Right lung (tissue), 10 donors: ENCODE measurements at places on chromosomes 4 and X.

- peak; percentile 4 for DNase-seq
Measured at GRCh38 chrX:53116101-53116500, 22.2 kb downstream of the KANTR start.

GRCh38 chrX:47927212-47927611 lies 76.6 kb downstream of the ZNF182 start:
- no peak for DNase-seq

GRCh38 chr4:134702374-134702773 lies 500.8 kb upstream of the PABPC4L start:
- DNase-seq, result no peak

GRCh38 chr4:185849664-185850550 lies 37.9 kb upstream of the SORBS2 start:
- DNase-seq, result peak; percentile 73

DNA sequence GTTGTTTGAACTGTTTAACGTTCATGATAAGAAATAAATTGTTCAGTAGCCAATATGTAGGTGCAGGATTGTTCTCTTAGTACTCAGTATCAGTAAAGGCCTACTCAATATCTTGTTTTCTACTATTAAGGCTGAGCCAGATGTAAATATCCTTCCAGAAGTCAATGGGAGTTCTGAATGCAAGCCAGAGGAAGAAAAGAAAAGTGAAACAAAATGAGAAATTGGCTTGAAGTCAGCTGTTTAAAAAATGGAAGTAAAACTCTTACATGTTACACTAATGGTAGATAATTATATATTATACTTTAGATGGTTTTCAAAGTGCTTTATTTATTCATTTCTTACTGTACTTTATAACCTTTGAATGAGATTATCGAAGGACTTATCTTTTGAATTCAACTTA lies 1417.9 kb downstream of the ADGRL3 start:
- DNase-seq, result no peak

DNA sequence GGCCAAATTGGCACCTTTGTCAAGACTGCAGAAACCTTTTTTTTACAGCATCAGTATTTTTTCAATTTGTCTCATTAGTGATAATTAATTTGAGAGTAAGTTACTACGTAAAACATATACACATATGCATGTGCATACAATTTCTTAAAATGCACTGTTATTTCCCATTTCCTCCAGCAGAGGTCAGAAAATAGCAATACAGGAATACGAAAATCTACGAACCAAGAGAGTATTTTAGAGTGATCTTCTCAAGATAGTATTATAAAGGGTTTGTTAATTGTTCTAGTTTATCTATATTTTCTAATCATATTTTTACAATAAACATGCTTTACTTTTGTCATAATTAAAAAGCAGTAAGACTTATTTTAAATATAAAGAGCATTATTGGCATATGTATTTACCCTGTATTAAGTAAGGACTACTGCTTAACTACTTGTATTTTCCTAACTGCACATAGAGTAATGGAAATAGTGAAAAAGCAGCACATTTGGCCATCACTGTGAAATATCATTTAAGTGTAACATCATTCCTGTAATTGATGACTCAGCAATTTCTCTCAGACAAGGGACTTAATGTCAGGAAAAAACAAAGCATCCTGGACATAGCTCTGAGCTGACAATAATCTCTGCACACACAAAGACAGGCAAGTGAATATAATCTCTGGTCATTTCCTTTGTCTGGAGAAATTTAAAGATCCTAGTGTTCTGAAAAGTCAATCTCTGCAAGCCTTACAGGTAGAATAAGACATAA lies 45.6 kb downstream of the MAOB start:
- peak; percentile 6 for DNase-seq

DNA sequence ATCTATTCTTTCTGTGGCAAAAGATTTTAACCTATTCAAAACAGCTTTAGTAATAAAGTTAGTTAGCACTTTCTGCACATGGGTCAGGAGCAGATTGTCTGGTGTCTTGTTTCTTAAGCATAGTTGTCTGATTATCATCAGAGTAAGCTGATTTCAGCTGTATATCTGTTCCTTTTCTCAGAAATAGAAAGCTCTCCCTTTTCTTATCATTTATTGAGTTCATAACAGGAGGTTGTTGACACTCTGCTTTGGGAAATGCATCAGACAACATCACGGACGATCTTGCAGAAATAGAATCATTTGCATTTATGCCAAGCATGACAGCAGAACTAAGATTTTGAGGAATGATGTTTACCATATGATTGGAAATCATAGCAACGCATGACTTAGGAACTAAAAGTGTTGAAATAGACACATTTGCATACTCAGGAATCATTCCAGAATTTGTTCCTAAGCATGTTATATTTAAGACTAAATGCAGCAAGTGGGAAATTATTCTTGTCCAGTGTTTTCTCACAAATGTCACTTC lies 66.7 kb downstream of the RBMX2 start:
- no peak for DNase-seq

GRCh38 chr4:109994415-109994827 lies 81.7 kb downstream of the EGF start:
- DNase-seq, result no peak

- no peak for DNase-seq
Measured at GRCh38 chrX:43560247-43560946, 95.7 kb upstream of the MAOA start.

GRCh38 chr4:25441519-25442117 lies 64.6 kb downstream of the ANAPC4 start:
- DNase-seq, result peak; percentile 50

- DNase-seq, result no peak
Measured at GRCh38 chr4:170736710-170737109, 647.0 kb upstream of the AADAT start.

- DNase-seq, result no peak
Measured at GRCh38 chrX:154602766-154603437, 16.2 kb downstream of the CTAG1B start.

GRCh38 chr4:23876418-23877089 lies 13.3 kb downstream of the PPARGC1A start:
- DNase-seq, result no peak

- DNase-seq, result no peak
Measured at GRCh38 chrX:131907488-131908314, 115.4 kb upstream of the STK26 start.

- DNase-seq, result peak; percentile 33
Measured at GRCh38 chr4:17232566-17233253, 279.2 kb downstream of the QDPR start.

GRCh38 chrX:150849996-150850720 lies 48.3 kb downstream of the CD99L2 start:
- DNase-seq, result no peak

DNA sequence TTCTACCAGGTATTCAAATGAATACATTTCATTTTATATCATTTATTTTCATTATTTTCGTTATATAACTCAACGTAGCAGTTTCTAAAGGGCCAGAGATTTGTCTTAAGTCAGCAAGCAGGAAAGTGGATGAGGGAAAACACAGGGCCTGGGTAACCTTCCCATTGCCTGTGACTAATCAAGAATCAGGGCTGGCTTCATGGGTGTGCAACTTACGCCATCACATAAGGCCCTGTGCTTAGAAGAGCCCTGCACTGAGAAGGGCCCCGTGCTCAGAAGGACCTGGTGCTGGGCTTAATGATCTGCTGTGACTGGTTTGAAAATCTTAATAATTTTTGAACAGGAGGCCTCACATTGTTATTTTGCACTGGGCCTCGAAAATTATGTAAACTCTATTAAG lies 65.4 kb upstream of the FAM9C start:
- no peak for DNase-seq

- no peak for DNase-seq
Measured at GRCh38 chrX:133608406-133608805, 193.1 kb upstream of the GPC4 start.

GRCh38 chrX:12383196-12383595 lies 244.9 kb downstream of the FRMPD4 start:
- DNase-seq, result no peak

DNA sequence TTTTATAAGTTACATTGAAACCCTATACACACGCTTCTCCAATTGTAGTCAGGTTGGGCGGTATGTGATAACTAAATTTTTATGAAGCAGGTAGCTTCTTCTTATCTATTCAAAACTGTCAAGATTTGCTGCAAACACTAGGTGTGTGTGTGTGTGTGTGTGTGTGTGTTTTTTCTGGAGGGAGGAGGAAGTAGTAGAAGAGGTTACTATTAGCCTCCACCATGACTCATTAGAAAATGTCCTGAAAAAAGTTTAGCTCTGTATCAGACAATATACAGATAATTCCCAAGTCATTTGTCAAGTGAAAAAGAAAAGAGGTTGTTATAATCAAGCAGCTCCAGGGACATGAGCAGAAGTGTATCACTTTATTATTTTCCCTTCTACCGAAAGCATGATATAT lies 33.9 kb downstream of the PCDH7 start:
- no peak for DNase-seq

DNA sequence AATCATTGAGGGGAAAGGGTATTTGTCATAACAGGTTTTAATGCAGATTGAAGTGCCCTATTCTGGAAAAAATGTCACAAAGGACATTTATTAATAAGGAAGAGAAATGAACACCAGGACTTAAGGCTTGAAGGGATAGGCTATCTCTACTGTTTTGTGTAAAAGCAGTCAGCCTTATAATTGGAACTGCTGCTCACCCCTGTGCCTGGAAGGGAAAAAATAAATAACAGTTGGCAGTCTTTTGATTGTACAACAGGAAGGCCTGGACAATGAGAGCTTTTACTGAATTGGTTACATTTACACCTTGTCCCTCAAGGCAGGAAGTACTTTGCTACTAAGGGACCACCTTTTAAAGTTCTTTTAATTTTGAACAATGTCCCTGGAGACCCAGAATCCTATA lies 17.8 kb upstream of the MAGED4 start:
- DNase-seq, result no peak

DNA sequence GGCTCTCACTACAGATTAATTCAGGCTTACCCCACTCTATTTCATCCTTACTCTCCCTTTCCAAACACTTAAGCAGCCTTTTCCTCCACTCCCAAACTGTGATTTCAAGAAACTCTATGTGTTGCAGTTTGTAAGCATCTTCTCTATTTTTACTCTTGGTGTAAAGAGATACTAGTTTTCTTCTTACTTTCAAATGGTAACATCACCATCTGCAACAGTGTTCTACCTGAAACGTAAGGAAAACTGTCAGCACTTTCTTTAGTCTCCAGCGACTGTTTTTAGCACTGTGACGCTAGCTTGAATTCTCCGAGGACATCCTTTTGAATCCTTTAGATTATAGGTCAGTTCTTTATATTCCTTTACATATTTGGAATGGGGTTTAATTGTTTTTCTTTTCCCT lies 335.2 kb downstream of the PDGFC start:
- DNase-seq, result no peak

DNA sequence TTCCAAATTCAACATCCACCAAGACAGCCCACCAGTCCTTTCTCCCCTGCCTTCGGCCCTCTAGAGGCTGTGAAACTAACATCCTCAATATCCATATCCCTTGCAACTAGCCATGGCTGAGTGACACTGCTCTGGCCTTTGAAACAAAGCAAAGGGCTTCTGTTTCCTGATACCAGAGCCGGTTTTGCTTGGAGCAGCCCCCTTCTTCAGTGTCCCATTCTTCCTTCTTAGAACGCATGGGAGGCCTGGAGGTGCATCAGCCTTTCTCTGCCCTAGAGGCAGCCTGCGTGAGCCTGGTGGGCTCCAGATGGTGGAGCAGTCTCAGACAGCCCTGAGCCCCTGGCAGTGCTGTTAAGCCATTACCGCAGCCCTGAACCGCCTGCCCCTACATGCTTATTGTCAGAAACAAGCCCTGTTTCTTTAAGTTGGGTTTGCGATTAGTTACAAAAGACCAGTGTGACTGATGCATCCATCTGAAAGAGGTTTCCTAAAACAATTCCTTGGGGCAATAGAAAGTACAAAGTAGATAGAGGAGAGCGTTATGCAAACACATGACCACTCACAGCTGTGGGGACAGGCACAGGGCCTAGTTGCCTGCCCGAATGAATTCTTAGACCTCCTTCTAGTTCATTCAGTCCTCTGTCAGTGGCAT lies 74.1 kb downstream of the EVC start:
- no peak for DNase-seq

DNA sequence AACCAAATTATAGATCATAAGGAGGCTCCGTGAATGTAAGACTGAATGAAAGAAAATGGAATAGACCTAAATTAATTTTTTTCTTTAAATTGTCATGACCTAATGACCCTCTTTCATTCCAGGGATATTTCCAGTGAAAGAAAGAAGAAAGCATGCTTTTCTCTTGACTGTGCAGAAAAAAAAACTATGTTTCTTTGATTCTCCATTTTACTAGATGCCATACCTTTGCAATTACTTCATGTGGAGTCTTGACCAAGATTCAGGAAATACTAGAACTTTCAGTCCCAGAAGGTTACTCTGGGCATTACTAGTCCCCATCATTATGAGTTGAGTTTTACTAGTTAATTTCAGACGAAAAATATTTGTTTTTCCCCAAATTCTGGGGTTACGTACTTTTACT lies 6.4 kb upstream of the COMMD8 start:
- DNase-seq, result no peak

DNA sequence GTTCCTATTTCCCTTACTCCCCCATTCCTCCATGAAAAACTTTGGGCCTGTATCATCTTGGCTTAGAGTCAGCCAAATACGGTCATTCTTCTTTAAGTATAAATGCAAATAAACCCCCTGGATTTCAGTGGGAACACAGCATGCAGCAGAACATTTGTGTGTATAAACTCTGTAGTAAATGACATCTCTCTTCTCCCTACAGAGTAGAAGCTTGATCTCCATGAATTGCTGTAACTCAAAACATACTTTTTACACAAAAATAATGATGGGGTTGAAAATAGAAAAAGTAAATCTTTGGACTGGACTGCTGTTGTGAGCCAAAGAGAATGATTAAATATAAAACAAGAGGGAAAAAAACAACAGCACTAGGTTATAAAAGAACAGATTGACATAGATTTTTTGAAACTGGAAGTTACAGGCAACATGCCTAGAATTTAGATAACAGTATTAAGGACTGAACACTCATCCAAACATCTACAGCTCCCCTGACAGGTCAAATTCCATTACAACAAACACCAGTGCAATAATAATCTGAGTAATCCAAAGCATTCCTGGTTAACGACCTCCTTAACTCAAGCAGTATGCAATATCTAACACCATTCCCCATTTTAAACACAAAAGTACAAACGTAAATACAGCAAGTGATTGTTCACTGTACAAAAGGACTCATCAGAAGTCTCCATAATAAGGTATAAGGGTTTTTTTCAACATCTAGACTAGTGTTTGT lies 30.7 kb downstream of the TSPAN5 start:
- no peak for DNase-seq

- no peak for DNase-seq
Measured at GRCh38 chrX:38796946-38797345, 4.3 kb upstream of the MID1IP1 start.

DNA sequence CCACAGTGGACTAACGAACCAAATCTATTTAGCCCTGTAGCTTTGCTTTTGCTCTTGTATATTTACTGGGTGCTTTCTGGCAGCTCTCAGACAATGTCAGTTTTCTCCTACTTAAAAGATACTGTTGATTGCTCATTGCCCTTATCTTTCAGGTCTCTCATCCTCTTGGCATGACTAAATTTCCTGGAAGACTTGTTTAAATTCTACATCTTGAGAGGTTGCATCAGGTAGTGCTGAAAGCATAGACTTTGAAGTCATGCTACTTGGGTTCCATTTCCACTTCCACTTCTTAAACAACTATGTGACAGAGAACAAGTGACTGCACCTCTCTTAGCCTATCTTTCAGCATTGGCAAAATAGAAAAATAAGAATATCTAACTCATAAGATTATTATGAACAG lies 8.4 kb downstream of the TDO2 start:
- no peak for DNase-seq
